NCI-H1092 (cell line): ENCODE measurements at places on chromosomes 2 and 18.

- DNase-seq: no peak
Measured at GRCh38 chr2:126212735-126213134, 443.2 kb upstream of the GYPC start.

GRCh38 chr18:3151399-3152264, 68.1 kb downstream of the MYOM1 start:
- DNase-seq: no peak

DNA sequence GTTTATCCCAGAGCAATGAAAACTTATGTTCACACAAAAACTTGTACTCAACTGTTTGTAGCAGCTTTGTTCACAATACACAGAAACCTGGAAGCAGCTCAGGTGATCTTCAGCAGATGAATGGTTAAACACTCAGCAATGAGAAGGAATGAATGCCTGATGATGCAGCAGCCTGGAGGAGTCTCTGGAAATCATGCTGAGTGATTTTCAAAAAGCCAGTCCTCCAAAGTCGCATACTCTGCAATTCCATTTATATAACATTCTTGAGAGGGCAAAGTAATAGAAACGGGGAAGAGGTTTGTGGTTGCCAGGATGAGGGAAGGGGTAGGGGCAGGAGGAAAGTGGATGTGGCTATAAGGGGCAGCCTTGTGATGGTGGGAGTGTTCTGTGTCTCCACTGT, 108.1 kb downstream of the CTIF start:
- DNase-seq: no peak

- no peak for DNase-seq
Measured at GRCh38 chr2:152492131-152492530, 157.2 kb downstream of the FMNL2 start.

DNA sequence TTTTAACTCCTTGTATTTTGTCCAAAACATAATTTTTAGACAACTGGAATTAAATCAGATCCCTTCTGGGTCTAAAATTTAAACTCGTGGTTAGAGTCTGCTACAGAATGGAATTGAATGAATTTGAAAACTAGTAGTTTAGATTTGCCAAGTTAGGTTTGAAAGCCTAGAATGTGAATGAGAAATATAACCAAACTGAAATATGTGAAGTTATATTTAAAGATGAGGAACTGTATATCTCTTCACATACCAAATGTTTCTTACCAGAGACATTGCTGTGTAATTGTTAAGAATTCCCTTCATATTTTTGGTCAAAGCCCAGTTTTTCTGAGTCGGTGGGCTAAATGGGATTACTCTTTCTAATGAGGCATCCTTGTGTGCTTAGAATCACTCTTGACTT, 74.2 kb downstream of the LPIN1 start:
- no peak for DNase-seq

GRCh38 chr2:211846714-211847113, 691.9 kb downstream of the ERBB4 start:
- no peak for DNase-seq

DNA sequence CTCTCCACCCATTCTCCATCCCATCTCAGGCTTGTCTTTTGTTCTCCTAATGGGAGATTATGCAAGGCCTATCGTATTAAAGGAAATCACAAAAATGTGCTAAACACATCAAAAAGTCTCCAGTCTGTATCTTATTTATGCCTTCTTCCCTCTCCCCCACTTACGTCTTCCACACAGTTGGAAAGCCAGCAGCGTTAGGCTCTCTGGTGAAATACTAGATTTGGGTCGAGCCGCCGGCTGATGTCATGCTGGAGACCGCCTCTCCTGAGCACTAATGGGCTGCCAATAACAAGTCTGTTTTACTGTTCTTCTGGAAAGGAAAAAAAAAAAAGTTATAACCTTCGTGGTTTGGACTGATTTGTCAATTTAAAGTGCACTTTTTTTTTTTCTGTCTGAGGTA, 182.7 kb upstream of the SIX2 start:
- DNase-seq: no peak

DNA sequence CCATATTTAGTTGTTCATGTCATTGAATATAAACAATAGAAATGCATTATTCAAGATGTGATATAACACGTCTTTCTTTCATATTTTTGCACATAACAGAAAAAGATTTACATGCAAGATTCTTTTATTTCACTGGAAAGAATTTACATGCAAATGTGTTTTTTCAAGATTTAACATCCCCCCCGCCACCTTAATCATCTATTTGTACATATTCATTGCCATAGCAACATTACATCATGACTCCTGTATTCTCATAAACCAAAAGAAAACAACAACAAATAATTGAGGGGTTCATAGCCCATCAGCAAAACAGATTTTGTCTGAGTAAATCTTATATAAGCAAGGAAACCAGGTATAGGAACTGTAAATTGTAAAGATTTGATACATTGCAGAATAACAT, 3.2 kb upstream of the ACVR1C start:
- no peak for DNase-seq

DNA sequence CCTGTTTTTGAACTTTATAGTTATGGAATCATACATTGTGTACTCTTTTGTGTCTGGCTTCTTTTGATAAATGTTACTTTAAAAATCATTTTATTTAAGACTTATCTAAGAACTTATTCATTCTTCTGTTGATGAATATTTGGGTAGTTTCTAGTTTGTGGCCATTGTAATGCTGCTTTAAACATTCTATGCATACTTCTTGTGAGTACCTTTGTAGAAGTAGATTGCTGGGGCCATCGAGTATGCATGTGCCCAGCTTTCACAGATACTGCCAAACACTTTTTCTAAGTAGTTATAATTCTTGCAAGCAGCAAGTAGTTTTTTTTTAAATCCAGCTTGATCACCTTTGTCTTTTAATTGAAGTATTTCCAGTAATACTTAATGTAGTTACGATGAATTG, 11.1 kb downstream of the CD302 start:
- no peak for DNase-seq

DNA sequence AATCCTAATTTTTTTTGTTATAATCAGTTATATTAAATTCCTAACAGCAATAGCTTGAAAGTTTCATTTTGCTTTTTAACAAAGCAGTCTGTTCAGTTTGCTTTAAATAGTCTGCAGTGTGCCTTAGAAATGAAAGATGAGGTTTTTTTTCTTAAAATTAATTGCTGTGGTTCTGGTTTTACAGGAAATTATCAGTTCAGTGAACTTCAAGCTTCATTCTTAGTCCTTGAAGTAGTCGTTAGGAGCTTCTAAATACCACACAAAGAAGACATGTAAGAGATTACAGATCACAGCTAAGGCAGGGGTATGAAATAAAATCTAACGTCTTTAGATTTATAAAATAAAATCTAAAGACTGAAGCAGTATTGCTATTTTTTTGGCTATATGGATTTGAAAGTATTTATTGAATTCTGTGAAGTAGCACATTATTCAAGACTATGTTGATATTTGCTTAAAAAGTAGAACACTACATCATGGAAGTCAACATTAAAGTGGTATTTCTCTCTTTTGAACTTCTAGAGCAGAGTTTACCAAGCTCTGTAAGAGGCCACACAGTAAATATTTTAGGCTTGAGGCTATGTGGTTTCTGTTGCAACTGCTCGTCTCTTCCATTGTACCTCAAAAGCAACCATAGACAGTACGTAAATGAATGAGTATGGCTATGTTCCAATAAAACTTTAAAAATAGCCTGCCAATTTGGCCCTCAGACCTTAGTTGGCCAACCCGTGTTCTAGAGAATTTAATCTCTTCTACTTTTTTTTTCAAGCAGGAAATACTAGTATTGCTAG, 81.5 kb upstream of the STON1 start:
- no peak for DNase-seq

DNA sequence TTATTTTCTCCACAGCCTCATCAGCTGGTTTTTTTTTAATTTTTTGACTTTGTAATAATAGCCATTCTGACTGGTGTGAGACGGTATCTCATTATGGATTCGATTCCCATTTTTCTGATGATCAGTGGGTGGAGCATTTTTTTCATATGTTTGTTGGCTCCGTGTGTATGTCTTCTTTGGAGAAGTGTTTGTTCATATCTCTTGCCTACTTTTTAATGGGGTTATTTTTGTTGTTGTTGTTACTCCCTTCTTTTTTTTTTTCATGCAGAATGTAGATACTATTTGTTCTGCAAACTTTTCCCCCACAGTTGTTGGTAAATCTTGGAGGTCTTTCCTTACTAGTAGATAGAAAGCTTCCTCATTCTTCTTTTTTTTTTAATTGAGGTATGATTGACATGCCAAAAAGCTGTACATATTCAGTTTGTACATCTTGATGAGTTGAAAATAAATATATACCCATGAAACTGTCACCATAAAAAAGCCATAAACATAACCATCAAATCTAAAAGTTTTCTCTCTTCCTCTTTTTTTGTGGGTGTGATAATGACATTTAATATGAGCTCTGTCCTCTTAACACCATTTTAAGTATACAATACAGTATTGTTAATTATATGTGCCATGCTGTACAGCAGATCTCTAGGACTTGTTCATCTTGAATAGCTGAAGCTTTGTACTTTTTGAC, 21.8 kb upstream of the NT5DC4 start:
- no peak for DNase-seq

DNA sequence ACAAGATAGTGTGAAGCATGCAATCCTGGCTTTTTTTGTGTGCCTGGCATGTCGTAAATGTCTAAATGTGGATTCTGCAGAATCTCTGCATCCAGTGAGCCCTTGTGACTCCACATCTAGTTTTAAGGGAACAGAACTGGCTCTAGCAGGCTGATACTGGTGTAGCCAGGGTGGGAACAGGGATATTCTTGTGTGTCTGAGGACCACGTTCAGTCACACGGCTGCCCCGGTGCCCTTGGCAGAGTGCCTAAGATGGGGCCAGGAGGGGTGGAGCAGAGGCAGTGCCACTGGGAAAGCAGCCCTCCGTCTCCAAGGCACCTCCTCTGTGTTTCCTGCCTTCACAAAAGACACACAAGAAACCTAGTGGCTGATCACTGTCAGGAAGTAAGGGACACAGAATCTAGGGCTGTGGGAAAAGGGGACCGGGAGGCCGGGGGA, 91.5 kb upstream of the PARD3B start:
- no peak for DNase-seq

GRCh38 chr18:65983750-65984149, 232.9 kb downstream of the CDH7 start:
- no peak for DNase-seq

- DNase-seq: peak; percentile 27
Measured at GRCh38 chr2:240725671-240726070, 34.0 kb downstream of the AQP12A start.

DNA sequence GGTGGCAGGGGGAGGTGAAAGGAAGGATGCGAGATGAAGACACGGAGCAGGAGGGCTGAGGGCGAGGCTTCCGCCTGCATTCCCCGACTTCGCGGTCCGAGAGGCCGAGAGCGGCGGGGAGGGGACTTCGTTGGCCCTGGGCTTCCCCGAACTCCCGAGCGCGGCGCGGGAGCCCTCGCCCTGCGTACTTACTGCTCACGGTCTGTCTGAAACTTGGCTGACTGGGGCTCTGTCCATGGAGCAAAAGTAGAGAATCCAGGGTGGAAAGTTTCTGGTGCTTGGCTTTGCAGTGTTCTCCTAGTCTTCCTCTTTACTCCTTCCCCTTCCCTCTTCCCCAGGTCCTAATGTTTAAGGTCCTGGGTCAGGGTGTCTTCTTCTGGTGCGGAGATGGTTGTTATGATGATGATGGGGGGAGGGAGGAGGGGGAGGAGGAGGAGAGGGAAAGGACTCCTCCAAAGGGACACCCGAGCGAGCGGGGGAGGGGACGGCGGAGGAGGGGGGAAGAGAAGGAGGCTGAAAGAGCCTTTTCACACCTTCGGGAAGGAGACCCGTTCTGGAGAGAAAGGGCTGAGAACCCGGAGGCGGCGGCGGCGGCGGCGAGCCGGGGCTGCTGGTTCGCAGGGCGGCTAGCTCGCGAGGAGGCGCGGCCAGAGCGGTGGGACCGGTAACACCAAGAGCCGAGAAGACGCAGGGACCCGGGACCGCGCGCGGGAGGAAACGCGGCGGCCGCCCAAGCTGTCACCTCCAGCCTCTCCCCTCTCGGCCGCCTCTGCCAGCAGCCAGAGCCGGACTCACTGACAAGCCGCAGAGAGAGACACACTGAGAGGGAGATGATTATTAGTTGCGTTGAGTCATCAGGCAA, at the start of gene SATB2:
Gene SATB2 (minus strand): TSS at position 793 of the 862 bp plus-strand sequence. CDS start 1,902 bp downstream, outside the sequence.
- DNase-seq: peak; percentile 53

- DNase-seq: no peak
Measured at GRCh38 chr2:126896471-126896870, 2.2 kb upstream of the TEX51 start.

DNA sequence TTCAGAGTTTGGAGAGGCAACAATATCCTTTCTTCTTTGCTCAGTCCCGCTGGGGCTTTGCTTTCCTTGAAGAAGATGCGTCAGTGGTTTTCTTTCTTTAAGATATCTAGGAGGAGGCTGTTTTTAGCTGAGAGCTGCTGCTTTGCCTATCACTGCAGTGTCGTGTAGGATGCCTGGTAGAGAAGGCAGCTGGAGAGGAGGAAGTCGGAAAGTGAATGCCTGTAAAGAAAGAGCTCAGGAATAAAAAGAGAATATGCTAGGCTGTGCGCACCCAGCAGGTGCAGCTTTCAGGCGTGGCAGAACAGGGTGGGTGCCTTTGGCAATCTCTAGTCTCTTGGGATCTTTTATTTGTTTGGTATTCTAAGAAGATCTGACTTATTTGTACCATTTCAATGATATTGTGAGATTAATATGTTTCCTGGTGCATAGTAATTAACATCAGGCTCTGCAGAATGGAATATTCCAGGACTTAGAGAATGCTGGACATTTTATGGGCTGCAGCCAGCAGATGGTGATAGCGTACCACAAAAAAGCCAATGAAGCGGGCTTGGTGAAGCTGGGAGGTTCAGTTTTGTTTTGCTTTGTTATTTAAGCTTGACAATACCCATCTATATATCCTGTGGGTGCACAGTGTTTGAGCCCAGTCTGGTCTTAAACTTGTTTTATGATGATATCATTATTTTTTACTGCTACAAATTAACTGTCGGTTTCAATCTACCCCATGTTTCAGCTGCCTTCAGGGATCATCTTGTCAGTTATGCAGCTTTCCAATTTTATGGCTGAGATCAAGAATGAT, 34.9 kb downstream of the CAVIN2 start:
- peak; percentile 24 for DNase-seq

DNA sequence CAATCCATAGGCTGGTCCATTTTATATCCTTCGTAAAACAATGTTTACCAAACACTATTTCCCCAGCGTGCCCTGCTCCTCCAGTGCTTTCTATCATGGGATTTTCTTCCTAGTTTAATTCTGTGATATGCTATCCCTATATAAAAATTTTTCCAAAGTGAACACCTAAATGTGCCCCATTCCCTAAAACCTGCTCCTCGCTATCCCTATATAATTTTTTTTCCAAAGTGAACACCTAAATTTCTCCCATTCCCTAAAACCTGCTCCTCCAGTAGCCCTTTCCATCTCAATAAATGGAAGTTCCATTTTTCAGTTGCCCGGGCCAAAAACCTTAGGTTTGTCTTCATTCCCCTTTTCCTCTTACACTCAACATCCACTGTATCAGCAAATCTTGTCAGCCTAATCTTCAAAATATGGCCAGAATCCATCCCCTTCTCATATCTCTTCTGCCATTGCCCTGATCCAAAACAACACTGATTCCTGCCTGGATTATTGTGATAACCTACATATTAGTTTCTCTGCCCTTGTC, 26.1 kb downstream of the APOB start:
- DNase-seq: no peak
